ENCODE measurements at places on chromosomes 13 and 19. TPM values are rescaled to one million over a fixed set of nuclear protein-coding genes. Genes with fewer than 3 reads are reported as not detected.

Gene PSG5
- 0.43 TPM for total RNA-seq

Gene TEX26
- not detected for total RNA-seq

Gene SCEL
- total RNA-seq = 32.5 TPM

GRCh38 chr19:15722956-15723355 is 4.9 kb upstream of the OR10H2 start:
- H3K4me3 ChIP-seq = no peak overlapping the region
- H3K27me3 ChIP-seq = peaks cover 58% of the 10 kb centered on the region
- no peaks in the 10 kb centered on the region for H3K4me1 ChIP-seq
- no peak for DNase-seq

- H3K4me1 ChIP-seq = no peaks in the 10 kb centered on the region
- no peaks in the 10 kb centered on the region for H3K36me3 ChIP-seq
- no peak overlapping the region for H3K4me3 ChIP-seq
Observed at GRCh38 chr13:59121507-59121906, 1042.2 kb downstream of the DIAPH3 start.

DNA sequence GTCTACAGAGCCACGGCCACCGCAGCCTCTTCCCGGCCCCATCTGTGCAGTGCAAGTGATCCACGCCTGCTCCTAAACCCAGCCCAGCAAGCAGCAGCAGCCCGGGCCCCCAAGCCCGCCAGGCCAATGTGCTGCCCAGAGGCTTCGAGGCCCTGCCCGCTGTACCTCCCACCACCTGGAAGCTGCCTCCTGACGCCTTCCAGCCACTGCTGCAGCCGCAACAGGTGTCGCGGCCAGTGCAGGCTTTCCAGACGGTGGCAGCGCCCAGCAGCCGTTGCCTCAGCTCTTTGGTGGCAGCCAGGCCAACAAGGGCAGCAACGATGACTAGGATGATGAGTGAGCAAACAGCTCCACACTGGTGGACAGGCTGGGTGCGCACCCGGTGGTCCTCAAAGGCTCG is 50.2 kb upstream of the TPM4 start:
- H3K4me3 ChIP-seq = no peak overlapping the region
- H3K27ac ChIP-seq = no peak overlapping the region
- no peaks in the 10 kb centered on the region for H3K4me1 ChIP-seq
- no peaks in the 10 kb centered on the region for H3K27me3 ChIP-seq
- DNase-seq = no peak
- no peaks in the 10 kb centered on the region for H3K36me3 ChIP-seq
